ENCODE measurements at places on chromosomes 2 and 18.

- no peak for DNase-seq
These were observed 313.9 kb downstream of the ZEB2 start for GRCh38 chr2:144206019-144206418.

GRCh38 chr2:189544318-189545042 lies 36.1 kb downstream of the SLC40A1 start:
- DNase-seq, result no peak

GRCh38 chr2:226637383-226637782 lies 162.2 kb downstream of the IRS1 start:
- DNase-seq, result no peak

DNA sequence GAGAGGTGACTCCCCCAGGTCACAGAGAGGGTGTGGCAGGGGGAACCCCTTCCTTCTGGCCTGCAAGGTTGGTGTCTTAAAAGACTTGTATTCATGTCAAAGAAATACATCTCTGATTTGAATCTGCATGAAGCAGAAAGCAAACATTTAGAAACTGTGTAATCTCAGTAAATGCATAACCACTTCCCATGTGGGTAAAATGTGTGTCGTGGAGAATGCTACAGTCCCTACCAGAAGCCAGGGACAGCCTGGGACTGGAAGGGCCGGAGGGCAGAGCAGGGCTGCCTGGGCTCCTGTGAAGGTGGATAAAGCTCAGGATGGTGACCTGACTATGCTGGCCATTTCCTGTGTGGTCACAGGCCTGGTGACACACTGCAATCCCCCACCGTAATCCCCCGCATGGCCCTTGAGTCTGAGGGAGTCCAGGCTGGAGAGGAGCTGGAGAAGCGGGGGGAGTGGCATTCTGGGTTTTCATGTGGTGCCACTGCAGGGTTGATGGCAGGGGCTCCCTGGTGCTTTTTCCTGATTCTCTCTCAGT lies 102.2 kb downstream of the LRRC30 start:
- DNase-seq, result no peak

GRCh38 chr2:188819792-188820191 lies 154.4 kb upstream of the COL3A1 start:
- DNase-seq, result no peak

DNA sequence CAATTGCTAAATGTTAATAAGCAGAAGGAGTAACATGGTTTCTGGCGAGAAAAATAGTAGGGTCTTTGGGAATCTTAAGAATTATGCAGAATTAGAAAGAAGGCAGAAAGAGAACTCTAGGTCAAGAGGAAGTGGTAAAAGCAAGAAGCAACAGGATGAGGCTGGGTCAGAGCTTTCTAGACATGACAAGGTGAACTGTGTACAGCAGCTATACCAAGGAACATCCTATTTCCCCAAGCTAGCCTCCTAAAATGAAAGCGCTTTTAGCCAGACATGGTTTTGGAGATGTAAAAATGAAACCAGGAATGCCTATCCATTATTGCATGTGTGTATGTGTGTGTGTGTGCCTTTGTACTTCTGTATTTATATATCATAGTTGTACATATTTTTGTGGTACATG lies 42.3 kb upstream of the STAT1 start:
- DNase-seq, result no peak

DNA sequence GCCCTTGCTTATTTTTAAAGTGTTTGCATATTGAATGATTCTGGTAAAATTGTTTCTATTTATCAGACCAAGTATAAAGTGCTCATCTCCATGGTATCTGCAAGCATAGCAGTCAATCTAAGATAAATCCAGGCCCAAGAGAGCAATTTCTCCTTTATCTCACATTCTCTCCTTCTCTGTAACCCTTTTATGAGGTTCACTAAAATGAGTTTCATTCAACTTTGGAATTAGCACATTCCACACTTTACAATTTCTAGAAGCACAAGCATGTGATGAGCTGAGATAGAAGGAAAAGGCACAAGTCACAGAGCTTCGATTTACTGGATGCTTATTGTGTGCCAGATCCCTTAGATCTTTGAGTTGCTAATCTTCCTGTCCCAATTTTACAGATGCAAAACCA lies 97.3 kb downstream of the CNTNAP5 start:
- DNase-seq, result no peak

GRCh38 chr18:60543646-60544045 lies 171.1 kb upstream of the MC4R start:
- DNase-seq, result no peak

GRCh38 chr2:101718993-101719571 lies 21.6 kb downstream of the MAP4K4 start:
- no peak for DNase-seq

DNA sequence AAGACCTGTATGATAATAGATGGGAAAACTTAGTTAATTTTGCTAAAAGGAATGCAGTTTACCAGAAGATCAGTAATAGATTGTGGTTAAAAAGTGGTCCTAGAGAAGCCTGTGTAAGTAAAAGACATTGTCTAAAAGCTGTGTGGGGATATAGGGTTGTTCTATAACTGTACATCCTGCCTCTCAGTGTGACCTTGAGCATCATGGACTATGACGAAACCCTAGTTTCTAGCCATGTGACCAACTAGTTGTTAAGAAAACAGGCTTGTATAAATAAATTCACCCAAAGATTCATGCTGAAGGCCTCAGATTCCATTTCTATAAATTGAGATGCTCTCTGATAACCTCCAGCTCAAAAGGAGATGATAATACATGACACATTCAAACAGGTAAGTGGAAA lies 160.7 kb downstream of the IKZF2 start:
- DNase-seq, result no peak

GRCh38 chr2:120237491-120237902 lies 14.3 kb upstream of the TMEM185B start:
- DNase-seq, result no peak

DNA sequence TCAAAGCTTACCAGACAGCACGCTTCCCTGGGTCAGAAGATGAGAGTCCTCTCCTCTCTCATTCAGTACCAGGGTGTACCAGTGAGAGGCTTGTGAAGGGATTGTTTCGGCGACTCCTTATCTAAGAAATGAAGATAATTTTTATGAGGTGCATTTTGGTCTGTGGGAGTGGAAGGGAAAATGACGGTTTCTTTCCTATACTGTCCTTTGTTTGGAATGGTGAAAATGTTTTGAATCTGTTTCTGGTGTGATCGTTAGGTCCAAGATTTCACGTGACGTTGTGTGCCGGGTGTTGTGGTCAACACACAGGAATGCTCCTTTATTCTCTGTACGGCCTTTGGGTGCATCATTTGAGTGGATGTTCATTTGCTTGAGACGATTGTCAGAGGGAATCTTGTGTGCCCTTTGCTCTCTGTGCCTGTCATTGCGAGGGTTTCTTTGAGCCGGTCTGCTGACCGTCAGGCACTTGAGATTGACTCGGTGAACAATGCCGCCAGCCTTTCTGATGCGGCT lies 183.5 kb downstream of the AGAP1 start:
- no peak for DNase-seq

- no peak for DNase-seq
These were observed 22.0 kb downstream of the HYCC2 start for GRCh38 chr2:201049455-201049854.

GRCh38 chr2:23215016-23215415 lies 170.0 kb upstream of the KLHL29 start:
- no peak for DNase-seq

GRCh38 chr18:22684268-22684667 lies 248.9 kb upstream of the RBBP8 start:
- no peak for DNase-seq

GRCh38 chr2:199697469-199697868 lies 153.5 kb downstream of the FTCDNL1 start:
- DNase-seq, result no peak

DNA sequence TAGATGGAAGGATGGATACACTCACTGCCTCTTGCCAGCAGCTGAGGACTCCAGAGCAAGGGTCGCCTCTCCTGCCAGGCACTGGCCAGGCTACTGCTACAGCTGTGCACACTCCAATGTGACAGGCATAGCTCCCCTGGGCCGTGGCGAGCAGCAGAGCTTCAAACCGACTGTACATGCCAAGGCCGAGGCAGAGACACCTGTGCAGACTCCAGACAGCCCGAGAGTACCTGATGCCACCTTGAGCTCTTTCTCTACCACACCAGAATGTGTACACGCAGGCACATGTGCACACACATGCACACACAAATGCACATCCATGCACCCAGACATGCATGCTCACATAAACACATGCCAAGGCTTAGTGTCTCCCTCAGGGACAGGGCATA lies 508.3 kb upstream of the MYT1L start:
- DNase-seq, result no peak

- no peak for DNase-seq
These were observed 13.9 kb downstream of the ARPC2 start for GRCh38 chr2:218230882-218231281.

DNA sequence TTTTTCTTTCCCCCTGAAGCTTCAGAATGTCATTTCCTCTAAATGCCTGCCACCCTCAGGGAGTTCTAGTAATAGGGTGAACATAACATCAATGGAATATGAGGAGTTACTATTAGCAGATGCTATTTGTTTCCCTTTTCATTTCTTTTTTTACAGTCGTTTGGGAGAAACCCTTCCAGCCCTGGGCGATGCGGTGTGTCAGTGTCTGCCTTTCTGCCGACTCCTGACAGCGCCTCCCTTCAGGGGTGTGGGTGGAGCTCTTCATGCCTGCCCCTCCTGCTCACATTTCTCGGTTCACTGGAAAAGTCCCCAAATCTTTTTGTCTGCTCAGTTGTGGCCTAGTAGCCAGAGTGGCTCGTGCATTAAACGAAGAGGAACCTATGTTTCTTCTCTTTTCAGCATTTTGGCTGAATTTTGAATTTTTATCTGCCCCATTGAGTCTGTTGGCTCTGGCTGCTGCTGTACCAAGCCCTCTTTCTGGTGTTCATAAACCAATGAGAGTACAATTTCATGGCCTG lies 72.3 kb downstream of the FMNL2 start:
- DNase-seq, result no peak

GRCh38 chr18:51563396-51563795 lies 365.9 kb upstream of the MEX3C start:
- no peak for DNase-seq

- DNase-seq, result no peak
These were observed at the start of gene ACMSD for GRCh38 chr2:134838143-134838620. Gene ACMSD, plus strand, starts transcription at chr2:134838616. Its CDS starts 67 bp downstream, at chr2:134838683.

- DNase-seq, result no peak
These were observed 14.2 kb downstream of the PMS1 start for GRCh38 chr2:189798312-189799029.

DNA sequence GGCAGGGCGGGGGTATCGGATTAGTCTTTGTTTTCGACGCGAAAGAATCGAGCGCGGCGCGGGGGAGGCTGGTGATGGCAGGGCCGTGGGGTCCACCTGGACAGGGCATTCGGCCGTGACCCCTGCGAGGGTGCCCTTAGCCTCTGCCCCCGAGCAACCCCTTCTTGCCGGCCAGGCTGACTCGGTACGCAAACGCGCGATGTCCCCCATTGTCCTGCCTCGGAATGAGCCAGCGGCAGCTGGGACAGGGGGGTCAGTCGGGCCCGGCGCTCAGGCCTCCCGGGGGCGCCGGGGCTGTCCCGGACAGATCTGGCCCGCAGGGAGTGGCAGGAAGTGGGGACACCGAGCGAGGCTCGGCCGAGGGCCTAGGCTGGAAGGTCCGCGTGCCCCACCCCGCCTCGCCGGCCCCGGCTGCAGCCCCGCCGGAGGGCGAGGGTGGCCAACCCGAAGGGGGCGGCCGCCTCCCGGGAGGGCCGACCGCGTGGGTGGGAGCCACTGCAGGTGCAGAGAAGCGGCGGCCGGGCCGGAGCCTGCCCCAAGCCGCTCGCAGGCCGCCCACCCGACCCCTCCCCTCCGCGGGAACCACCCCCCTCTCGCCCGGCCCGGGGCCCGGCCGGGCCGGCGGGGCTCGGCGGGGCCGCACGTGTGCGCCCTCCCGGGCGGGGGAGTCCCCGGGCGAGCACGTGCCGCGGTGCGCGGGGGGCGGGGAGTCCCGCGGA lies at the start of gene TET3:
TET3 (plus strand) TSS at position 708 of the 719 bp plus-strand sequence. CDS start 1,494 bp downstream, outside the sequence.
- no peak for DNase-seq

DNA sequence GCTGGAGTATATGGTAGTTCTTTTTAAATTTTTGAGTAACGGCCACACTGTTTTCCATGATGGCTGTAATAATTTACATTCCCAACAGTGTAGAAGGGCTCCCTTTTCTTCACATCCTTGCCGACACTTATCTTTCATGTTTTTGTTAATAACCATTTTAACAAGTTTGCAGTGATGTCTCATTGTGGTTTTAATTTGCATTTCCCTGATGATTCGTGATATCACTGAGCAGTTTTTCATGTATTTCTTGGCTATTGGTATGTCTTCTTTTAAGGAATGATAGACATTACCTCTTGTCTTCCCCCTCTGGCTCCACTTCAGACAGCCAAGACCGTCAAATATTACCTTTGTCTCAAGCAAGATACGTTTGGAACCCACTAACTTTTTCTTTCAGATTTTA lies 371.1 kb upstream of the NRP2 start:
- DNase-seq, result no peak

- no peak for DNase-seq
These were observed 23.1 kb upstream of the CHAC2 start for GRCh38 chr2:53744395-53745065.

DNA sequence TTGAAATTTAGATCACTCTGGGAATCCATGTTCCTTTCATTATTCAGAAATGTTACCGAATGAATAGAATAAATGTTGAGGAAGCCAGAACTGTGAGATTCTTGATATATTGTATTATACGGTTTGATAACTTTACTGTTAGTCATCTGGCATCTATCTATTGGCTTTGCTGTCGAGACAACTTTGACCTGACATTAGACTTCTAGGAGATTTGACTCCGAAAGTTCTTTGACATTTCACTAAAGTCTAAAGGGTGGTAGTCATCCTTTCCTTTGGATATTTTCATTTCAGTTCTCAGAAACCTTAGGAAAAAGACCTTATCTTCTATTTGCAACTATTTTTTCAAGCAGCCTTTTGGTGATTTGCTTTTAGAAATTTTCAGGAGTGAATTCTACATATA lies 1.9 kb downstream of the BMPR2 start:
- DNase-seq, result no peak

GRCh38 chr2:199201539-199201938 lies 256.2 kb downstream of the SATB2 start:
- DNase-seq, result no peak

DNA sequence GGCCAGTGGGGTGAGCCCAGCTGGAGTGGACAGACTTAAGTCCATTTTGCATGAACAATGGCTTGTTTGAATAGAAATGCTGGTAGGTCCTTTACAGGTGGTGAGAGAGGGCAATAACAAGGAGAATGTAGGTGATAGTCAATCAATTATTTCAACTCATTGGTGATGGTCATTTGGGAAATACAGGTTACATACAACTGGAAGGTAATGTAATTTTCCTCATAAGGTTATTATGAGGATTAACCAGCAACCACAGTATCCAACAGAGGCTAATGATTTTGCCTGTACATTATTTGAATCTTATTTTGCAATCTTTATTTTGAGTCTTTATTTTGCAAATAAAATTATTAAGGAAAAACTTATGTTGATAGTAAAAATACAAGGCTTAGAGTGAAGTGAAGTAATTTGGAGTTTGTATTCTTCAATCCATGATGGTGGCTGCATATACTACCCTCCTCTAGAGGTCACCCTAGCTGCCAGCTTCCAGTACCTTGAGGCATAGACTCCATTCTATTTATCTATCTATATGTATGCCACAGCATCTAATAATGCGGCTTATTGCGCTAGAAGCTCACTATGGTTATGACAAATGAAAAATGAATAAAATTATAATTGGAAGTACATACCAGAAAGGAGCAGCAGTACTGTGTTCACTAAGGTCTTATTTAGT lies 20.5 kb upstream of the HNMT start:
- no peak for DNase-seq
